ENCODE measurements at places on chromosomes 6 and 20.

- no peak for DNase-seq
These were observed 334.1 kb upstream of the CITED2 start for GRCh38 chr6:139708337-139709199.

DNA sequence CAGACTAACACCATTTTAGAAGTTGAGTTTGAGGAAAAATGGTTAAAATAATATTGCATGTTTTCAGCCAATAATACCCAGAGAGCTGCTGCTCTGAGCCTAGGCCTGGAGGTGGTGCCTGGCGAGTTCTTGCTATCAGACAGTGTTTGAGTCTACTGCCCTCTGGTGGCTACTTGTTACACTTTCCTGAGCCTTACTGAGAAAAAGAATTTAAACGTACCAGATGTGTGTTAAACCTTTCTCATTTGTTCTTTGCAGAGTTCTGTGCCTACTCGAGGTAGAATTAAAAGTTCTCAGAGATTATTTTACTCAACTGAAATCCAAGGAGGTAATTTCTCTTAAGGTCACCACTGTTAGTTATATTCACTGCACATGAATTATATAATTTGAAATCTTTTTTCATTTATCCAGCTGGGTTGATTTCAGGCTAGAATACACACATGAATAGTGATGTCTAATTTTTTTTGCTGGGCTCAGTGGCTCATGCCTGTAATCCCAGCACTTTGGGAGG is 38.2 kb downstream of the SHLD1 start:
- DNase-seq: peak; percentile 53

DNA sequence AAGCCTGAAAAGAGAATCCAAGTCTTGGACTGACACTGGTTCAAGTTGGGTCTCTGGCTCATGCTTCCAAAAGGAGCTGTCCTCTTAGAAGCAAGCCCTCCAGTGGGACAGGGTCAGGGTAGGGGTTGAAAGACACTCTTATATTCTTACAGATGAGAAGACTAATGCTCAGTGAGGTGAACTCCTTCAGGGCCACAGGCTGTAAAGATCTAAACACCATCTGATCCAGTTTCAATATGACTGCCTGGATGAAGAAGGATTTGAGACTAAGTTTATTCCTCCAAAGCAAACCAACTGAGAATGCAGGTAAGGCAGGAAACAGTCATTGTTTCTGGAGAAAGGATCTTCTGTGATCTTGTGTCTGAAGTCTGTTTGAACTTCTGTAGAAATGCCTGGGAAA is 99.0 kb upstream of the TAB2 start:
- no peak for DNase-seq

DNA sequence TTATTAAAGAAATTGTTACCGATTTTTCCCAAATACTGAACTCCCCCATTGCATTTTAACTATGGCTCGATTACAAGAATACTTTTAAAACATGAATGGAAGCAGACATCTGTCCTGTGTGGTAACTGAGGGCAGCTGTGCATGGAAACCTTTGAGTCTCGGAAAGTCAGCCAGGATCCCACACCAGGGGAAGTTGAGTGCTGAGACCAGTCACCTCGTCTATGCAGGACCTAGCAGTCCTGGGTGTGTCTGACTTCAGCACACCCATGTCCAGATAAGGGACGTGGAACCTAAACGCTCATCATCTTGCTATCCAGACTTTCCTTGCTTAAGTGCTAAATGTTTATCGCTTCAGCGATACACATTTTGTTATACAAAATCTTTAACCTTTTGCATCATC is 6.1 kb downstream of the RIN2 start:
- no peak for DNase-seq

DNA sequence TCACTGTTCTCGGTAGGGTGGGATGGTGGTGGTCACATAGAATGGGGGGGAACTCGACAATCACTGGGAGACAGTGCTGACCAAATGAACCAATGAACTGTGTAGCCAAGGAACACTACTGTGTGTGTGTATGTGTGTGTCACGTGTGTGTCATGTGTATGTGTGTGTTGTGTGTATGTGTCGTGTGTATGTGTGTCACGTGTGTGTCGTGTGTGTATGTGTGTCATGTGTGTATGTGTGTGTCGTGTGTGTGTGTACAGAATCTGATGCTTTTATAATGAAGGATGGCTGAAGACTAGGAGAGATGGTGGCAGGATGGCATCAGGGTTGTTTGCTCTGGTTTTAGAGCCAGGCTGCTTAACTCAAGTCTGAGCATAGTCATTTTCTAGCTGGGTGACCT is 99.1 kb upstream of the DUSP22 start:
- DNase-seq: no peak

GRCh38 chr20:8399947-8400346 is 267.9 kb downstream of the PLCB1 start:
- no peak for DNase-seq

DNA sequence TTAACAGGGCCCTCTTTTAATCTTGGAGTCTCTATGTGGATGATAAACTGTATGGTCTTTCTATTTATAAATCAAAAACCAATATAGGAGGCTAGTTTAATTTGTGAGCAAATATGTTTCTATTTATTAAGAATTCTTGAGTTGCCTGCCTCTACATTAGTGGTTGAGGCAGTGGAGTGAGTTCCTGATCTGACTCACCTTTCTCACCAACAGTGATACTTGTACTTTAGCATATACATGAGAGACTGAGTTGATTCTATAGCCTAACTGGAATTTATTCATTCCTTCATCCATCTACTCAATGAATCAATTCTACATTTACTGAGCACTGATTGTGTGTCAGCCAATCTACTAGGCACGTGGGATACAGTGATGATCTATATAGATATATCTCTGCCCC is 126.9 kb downstream of the TRMT11 start:
- no peak for DNase-seq

- no peak for DNase-seq
These were observed 293.7 kb upstream of the RSPO3 start for GRCh38 chr6:126824815-126825214.

DNA sequence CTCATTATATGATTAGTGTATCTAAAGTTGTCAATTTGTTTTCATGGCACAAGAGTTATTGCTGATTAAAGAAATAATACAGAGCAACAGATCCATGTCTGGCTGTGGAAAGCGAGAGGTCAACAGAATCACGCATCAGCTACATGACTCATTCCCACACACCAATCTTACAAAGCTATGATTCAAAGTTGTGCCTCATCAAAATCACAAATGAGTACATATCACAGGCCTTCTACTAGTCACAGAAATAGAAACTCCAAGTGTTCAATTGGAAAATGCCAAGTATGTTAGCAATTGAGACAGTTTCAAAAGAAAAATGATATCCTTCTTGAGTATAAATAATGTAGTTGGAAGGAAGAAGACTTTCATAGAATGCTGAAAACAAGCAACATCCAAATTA is 57.8 kb upstream of the NKAIN2 start:
- DNase-seq: no peak

GRCh38 chr20:24747010-24747712 is 201.9 kb upstream of the CST7 start:
- DNase-seq: no peak

DNA sequence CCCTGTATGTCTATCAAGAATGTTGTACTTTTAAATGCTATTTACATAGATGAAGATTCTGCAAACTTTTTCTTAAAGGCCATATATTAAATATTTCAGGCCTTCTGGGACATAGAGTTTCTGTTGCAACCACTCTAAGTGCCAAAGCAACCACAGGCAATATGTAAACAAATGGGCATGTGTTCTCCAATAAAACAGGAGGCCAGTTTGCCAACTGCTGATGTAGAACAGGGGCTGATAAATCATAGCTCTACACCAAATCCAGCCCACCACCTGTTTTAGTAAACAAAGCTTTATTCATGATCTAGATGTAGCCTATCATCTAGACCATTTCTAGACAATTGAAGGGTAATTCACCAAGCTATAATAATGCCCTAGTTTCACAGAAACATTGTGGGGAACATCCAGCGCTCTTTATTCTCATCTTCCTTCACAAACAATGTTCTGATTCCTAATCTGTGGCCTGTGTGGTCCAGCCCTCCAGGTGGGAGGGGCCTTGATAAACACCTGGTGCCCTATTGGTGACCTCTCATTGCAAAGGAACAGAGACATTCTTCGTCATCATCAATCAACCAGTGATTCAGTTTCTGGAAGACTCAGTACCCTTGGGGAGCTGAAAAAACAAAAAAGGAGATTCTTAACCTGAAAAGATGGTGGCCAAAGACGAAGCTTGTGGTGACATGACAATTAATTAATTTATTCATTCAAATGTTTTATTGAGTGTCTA is 80.2 kb downstream of the PREP start:
- no peak for DNase-seq

GRCh38 chr6:150720774-150721233 is 121.1 kb downstream of the PLEKHG1 start:
- no peak for DNase-seq

DNA sequence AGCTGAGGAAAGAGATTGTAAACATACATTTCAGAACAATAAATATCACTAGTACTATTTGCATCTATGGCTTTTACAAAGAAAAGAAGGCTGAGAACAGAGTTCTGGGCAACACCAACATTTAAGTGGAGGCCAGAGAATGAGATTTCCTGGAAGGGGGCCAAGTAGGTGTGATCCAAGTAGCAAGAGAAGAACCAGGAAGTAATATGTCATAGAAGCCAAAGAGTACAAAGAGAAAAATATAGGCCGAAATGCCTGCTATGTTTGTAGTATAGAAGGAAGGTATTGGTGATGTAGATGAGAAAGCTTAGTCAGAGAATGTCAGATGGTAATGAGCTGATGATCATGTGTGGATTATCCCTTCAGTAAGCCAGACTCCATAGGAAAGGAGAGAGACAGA is 94.5 kb downstream of the PERP start:
- DNase-seq: no peak

- no peak for DNase-seq
These were observed 95.5 kb upstream of the LGSN start for GRCh38 chr6:63415286-63415685.

DNA sequence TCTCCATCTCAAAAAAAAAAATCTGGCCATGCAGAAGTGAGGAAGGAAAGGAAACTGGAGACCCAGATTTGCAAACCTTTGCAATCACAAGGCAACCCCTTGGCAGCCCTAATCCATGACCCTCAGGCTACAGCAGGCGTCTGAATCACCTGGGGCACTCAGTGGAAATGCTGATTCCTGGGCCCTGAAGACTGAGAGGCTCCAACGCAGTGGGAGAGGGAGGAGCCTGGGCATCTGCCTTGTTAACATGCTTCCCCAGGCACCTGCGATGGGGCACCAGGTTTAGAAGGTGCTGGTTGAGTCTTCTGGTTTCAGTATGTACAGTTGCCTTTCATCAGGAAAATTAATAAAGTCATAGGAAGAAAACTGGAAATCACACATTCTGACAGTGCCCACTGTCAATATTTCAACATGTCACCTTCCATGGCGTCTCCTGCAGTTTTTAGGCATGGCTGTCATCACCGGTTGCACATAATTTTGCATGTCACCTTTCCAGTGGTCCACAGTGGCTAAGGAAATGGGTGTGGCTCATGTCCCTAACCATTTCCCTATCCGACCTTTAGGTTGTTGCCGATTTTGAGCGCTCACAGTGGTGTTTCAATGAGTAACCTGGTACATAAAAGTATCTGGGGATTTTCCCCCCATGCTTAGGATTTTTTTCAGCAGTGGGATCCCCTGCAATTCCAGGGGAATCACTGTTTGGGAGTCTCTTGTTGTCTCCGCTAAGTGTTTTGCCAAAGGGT is 56.9 kb downstream of the PREX1 start:
- DNase-seq: no peak

DNA sequence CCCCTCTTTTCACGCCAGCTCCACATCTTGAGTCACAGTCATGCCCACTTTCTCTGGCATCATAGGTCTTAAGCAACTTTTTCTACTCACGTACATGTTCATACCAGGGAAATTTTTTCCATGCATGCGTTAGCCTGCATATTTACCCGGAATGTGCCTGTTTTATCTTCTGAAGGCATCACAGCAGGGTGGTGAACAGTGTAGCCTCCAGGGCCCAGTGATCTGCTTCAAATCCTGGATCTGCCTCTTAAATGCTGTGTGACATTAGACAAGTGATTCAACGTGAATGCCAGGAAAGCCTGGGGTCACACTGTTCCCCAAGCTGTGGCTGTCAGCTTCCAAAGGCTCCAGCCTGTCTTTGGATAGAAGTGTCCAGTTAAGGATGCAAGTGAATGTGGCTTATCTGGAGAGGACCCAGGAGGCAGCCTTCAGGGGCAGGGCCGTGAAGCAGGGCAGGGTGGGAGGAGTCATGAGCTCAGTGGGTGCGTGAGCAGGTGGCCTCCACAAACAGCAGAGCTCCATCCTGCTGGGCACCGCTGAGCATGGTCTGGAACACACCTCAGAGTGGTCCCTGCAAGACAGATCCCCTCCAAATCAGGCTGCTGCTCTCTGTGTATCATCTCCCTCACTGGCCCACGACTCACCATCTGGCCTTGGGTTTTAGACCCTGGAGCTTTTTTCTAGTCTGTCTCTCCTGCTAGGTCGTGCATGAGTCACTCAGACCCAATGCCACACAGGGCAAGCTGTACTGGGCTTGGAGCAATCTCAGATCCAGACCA is 30.4 kb upstream of the CD93 start:
- no peak for DNase-seq

DNA sequence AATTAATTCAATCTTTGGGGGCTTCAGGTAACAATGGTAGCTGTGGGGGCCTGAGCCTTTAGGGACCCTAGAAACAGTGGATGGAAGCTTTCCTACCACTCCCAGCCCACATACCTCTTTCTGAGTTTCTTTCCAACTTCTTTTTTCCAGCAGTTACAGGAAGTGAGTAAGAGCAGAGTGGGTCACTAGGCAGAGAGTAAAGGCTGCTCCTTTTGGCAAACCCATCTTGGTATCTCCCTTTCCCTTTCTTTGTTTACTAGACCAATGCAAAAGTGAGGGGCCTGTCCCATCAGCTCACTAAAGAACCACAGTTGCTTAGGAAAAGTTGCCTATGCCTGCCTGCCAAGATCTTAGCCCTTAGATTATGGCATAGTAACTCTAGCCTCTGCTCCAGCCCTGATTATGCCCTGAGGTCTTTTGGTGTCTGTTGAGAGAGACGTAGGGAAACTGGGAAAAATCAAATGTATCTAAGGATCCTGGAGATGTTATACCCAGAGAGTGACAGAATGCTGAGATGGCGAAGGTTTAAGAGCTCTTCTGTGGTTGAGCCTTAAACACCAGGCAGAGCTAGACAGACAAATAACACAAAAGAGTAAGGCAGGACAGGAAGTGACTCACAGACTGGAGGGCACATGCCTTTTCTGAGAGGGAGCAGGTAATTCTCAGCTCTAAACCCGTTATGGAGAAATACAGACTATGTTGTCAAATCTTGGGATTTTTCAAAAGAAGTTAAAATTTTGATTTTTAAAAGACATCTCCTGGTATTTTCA is 31.3 kb downstream of the TRMT6 start:
- DNase-seq: no peak
